Stimulated activated CD4-positive, alpha-beta T cell treated with anti-CD3 and anti-CD28 coated beads, TNF-alpha, amount 100 ng/mL, for 4 hours (primary cell): ENCODE measurements at places on chromosomes 7 and 10.

- DNase-seq = no peak
These were observed 30.1 kb upstream of the COMTD1 start for GRCh38 chr10:75265856-75266255.

GRCh38 chr7:15459018-15459615 lies 102.7 kb downstream of the AGMO start:
- no peak for DNase-seq

DNA sequence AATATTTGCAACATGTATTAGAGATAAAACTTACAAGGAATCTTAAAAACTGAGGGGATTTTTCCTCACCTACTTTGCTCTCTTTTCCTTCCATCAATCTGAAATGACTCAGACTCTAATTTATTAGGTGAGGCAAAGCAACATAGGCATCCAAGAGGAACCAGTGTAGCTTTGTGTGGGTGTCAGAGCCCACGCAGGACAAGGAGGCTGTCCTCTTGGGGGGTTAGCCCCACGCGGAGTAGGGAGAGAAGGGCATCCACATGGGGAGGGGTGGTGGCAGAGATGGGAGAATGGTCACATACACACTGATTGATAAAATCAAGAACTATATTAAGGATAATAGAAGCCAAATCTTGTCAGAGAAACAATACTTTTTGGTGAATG lies 33.8 kb upstream of the ARMS2 start:
- no peak for DNase-seq

GRCh38 chr7:30159163-30159562 lies 24.4 kb downstream of the MTURN start:
- DNase-seq = no peak

- no peak for DNase-seq
These were observed 109.4 kb downstream of the HIBADH start for GRCh38 chr7:27553273-27553672.

DNA sequence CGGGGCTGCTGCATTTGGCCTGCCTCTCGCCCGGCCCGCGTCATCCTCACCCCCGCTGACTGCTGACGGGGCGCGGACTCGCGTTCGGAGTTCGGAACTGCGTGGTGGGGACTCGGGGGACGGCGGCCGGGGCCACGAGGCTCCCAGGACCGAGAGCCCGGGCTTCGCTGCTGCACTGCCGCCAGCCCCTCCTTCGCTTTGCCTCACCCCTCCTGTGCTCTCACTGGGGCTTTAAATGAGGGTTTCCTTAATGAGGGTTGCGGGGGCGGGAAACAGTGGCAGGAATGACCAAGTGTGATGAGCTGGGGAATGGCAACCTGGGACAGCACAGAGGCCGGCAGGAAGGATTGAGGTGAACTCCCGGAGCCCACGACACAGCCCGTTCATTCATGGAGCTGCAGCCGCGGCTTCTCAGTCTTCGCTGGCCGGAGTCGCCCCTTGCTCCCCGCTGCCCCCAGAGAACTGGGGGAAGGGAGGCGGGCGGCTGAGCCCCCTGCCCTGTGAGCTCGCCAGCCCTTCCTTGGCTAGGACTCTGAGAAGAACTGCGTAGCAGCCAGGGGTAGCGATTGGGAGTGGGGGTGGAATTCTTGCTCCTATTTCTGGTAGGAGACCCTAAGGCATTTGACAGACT lies 1.5 kb upstream of the LRRC4 start:
- no peak for DNase-seq

DNA sequence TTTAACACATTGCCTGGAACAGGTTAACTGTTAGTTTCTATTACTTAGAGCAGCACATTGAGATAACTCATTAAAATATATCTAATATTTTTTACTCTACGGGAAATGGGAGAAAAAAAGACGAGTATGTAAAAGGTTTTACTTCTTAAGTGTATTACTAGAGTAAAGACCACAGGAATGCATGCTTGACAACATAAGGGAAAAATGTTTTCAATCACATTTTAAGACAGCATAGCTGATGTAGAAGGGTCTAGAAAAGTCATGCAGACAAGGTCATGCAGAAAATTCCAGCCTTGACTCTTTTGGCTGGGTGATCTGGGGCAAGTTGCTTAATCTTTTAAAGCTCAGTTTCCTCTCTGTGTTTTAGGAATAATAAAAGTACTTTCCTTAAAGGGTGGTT lies 806.2 kb downstream of the CNTNAP2 start:
- DNase-seq = no peak

DNA sequence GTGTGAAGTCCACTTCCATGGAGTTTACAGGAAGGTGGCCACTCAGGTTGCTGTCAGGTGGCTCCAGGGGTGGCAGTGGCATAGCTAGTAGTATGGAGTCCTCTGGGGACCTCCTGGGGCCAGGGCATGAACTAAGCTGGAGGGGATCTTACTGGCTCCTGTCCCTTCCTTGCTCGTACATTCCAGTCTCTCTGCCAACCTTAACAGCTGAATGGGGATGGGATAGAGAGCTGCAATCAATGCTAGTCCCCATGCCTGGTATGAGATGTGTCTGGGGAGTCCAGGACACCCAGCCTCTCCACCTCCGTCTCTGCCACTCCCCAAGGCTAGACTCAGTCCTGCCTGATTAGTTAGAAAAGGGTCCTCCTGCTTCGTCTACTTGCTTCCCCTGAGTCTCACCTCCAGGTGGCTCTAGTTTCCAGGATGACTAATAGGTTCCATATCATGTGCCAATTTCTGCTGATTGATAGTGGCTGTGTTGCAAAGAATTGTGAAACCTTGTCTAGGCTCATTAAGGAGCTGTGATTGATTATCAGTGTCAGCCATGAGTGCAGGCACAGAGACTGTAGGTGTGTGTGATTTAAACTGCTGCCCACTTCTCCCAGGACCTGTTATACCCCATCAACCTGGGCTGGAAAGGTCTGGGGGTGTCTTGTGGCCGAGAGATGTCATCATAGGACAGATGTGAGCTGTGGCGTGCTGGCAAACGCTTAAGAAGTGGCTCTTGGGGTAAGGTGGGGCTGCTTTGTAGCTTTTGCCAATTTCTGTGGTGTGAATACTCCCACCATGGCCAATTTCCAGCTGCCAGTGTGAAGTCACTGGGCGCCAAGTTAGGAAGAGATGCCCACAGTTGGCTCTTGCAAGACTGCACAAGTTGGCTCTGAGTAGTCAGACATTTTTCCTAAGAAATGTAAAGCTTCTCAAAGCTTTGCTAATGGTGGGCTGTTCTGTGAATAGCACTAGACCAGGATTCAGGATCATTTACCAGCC lies 59.8 kb downstream of the COL13A1 start:
- DNase-seq = no peak

GRCh38 chr10:114743521-114744231 lies 77.9 kb upstream of the FHIP2A start:
- DNase-seq = no peak

DNA sequence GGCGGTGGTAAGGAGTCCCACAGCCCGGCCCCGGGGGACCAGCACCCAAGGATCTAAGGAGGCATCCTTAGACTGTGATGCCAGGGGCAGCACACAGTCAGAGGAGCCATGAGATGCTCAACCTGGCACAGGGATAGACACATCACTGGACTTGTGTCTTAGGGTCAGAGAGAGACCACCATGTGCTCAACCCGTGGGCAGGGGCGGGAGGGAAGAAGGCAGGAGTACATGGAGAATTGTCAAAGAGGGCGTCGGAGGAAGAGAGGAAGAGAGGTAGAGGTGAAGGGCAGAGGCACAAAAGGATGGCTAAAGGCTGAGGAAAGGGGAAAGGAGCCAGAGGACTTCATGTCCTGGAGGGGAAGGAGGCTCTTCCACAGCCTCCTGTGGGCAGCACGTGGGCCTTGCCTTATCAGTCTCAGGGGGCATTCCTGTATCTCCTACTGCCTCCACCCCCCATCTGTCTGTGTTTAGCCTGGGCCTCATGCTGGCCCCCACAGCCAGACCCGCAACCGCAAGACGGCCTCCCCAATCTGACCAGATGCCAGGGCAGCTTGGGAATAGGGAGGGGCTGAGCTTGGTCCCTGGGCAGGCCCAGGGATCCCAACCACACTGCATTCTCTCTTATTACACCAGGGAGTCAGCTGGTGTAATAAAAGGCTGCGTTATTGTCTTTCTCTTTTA lies 2.2 kb downstream of the ADCY1 start:
- no peak for DNase-seq

DNA sequence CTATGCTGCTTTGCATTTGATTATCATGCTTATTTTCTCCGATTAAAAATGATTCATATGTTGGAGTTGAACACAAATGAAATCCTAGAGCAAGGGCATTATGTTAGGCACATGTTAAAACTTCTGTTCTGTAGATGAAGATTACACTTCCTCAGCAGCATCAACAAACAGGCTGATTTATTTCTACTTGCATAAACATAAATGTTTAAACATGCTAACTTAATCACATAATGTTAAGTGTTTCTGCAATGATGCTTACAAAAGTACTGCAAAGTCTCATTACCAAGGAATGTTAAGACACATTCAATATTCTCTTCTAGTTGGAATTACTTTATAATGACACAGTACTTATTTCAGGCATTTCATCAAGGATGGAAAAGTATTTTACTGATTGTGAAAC lies 770.8 kb downstream of the ANKRD7 start:
- no peak for DNase-seq

- DNase-seq = no peak
These were observed 59.7 kb downstream of the MET start for GRCh38 chr7:116731445-116732335.

DNA sequence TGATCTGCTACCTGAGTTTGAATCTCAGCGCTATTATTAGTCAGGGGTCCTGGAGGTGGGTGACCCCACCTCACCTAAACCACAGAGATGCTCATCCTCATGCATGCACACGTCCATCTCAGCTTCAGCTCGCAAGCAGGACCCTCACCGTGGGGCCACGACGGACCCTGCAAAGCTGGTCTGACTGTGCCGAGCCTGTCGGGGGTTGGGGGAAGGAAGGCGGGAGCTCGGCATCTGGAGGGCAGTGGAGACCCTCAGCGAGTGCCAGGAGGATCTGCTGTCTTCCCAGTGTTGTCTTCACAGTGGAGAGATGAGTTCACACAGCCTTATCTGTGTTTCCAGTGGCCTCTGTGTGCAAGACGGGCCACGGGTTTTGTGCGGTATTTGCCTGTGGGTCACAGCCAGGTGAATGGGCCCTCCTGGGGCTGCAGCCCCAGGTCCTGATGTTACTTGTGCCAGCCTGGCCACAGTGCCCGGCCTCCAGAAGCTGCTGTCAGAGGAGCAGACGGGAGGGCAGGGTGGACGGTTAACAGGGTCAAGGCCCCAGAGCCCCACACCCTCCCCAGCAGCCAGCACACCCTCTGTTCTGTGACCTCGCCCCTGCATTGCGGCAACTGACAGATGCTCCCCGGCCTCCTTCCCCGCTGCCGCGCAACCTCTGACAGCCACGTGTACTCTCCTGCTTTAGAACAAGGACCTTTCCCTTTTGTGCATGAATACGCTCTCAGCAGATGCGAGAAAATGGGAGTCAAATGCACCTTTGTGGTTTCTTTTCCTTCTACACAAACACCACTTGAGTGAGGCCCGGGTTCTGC lies 528.8 kb downstream of the DNAJB6 start:
- DNase-seq = no peak

GRCh38 chr10:95458014-95458413 lies 103.2 kb downstream of the SORBS1 start:
- DNase-seq = no peak

DNA sequence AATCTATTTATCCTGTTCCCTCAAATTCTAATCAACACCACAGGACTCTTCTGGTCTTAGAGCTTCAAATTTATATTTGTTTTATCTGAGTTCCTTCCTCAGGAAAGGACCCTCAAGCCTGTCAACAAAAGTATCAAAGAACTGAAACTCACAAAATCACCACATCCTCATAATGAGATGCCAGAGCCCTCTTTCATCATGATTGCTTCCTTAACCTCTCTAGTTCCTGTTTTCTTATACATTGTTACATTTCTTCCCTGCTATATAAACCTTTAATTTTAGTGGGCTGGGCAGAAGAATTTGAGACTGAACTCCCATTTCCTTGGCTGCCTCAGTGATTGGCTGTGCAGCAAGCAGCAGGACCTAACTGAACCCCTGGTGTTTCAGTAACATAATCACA lies 189.7 kb downstream of the ZNF248 start:
- DNase-seq = no peak

DNA sequence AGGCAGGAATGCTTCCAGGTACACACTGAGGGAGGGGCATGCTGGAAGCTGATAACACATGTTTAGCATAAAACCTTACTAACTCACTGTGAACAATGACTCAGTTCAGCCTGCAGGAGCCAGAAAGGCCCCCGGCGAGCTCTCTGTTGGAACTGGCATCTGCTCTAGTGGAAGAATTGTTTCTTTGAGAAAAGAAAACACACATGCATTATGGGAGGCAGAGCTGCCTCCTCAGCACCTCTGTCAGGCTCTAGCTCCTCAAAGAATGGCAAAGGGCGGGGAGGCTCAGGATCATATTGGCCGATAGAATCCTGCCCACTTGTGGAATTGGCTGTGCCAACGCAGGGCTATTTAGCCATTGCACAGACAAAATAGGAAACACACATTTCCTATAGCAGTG lies 338.3 kb downstream of the CXCL12 start:
- DNase-seq = no peak

DNA sequence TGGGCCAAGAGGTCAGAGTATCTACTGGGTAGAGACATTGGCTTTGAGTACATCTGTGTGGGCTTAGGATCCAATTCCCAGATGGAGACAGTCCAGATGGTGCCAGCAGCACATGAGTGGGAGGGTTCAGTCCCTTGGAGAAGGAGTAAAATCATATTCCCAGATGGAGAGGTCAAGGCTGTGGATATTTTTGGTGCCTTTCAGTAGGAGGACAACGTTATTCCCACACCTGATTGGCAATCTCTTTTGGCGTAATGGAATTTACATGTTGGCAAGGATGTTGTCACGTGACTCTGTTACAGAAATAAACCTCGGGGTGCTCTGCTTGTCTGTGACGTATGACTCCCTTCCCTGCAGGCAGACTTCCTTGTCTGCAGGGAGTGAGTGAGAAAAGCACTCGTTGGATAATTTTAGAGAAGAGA lies 27.6 kb downstream of the NPS start:
- no peak for DNase-seq

DNA sequence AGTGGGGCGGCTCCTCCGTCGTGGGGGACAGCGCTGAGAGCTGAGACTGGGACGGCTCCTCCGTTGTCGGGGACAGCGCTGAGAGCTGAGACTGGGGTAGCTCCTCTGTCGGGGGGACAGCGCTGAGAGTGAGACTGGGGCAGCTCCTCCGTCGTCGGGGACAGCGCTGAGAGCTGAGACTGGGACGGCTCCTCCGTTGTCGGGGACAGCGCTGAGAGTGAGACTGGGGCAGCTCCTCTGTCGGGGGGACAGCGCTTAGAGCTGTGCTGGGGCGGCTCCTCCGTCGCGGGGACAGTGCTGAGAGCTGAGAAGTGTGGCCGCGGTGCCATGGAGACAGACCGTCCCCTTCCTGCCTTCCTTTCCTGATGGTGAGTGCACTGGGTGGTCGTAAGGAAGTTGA lies 136.4 kb downstream of the DYNC2I1 start:
- DNase-seq = no peak
